Stimulated activated CD4-positive, alpha-beta T cell treated with anti-CD3 and anti-CD28 coated beads, Interleukin-4, amount 100 ng/mL, for 1 hour (primary cell): ENCODE measurements at places on chromosomes 2 and 18.

DNA sequence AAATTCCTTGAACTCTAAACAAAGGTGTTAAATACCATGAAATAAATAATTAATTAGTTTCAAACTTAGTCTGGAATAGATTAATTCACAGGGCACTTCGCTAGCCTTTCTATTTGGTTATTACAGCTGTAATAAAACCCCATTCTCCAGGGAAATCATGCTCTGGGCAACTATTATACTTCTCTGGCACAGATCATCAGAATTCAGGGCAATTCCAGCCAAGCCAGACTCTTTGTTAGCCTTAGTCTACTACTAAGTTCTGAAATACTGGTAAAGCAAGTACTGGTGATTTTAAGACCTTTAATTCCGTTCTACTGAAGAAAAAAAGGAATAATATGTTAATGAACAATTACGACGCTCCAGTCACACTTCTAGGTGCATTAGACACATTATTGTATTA is 123.4 kb upstream of the PDE1A start:
- DNase-seq, result no peak

DNA sequence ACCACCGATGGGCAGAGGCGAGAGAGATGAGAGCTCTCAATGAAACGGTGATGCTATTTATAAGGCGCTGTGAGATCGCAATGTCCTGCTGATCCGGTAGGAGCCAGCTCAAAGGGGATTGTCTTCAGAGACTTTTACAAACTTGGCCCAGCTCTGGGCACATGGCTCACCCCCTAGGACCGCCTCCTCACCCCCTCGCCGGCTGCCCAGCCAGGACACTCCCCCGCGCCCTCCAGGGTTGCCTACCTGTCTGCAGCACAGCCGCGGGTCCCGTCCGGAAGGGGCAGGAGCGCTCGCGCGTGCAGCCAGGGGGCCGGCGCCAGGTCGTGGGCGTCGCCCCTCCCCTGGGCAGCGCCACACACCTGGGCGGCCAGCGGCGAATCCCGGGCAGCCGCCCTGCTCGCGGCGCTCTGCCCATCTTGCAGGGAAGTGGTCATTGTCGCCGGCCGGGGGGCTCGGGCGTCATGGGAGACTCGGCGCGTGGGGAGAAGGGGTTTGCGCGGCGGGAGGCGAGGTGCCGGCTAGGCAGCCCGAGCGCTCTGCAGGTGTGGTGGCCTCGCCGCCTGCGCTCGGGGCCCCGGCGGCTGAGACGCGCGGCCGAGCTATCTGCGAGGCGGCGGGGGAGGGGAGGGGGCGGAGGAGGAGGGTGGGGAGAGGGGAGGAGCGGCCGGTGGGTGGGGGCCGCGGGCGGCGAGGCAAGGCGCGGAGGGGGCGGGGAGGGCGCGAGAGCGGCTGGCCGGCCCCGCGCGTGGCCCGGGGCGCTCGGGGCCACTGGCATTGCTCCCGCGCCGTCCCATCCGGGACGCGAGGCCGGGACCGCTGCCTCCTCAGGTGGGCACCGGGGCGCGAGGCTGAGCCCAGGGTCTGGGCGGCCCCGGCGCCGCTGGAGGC is at the start of gene GRB14:
GRB14 (minus strand) TSS at position 610 of the 891 bp plus-strand sequence; CDS start at position 437, 173 bp downstream.
- peak; percentile 2 for DNase-seq

DNA sequence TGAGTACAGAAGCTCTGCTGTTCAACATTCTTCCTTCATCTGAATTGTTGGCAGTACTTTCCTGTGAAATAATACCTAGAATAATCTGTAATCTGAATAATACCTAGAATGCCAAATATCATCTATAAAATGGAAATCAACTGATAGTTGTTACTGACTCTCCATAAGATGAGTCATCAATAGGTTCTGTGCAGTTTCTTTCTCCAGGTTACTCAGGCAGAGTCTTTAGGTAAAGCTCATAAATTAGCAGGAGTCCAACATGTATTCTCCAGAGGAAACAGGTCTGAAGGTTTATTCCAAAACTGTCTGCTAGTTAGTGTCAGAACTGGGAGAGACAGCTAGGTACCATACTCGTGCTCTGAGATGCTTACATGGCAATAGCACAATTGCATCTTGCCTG is 282.0 kb upstream of the MAP2 start:
- no peak for DNase-seq

GRCh38 chr2:175205523-175205922 is 24.0 kb upstream of the ATP5MC3 start:
- no peak for DNase-seq

GRCh38 chr2:98560256-98560771 is 48.0 kb downstream of the COA5 start:
- DNase-seq, result no peak

DNA sequence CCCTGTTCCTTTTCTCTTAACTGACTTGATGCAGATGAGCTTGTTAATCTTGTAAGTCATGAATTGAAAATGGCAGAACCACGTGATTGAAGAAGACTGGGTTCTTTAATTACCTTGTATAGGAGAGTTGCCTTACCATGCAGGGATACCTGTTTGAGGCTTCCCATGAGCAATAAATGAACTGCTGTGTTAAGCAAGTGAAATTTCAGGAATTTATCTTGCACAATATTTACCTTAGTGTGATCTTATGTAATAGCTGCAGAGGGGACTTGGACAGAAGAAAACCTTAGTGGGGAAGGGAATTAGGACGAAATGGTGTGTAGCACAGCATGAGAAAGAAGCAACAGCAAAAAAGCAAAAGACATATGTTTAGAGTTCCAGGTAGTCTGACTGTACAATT is 384.0 kb upstream of the TMEFF2 start:
- no peak for DNase-seq

DNA sequence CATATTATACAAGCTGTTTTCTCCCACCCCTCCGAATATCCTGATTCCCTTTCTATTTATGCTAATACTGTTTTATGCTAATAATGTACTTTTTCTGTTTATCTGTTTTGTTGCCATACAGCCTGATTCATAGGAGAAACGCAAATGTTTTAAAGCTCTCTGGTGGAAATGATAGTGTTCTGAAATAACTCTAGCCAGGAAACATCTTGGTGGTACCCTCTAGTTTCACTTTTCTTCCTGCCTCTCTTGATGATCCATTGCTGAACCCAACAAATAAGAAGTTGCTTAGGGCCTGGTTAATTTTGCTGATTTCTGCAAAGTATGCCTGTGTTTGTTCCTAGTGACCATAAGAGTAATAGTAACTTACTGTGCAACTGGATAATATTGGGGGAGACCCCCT is 148.4 kb upstream of the KCTD1 start:
- DNase-seq, result no peak

DNA sequence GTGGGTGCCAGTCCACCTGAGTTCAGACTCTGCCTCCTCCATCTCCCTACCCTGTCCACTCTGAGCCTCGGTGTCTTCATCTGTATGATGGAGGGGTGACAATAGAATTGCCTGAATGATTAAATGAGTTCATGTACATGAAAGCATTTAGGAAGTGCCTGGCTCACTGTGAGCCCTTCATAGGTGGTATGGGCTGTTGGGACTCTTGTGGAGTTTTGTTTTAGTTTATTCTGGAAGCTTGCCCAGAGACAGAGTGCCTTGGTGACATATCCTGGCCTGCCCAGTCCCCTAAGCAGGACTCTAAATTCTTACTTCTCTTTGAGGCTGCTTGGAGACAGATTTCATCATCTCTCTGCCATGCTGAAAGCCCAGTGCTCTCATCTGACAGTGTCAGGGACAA is 24.5 kb upstream of the GIGYF2 start:
- no peak for DNase-seq

DNA sequence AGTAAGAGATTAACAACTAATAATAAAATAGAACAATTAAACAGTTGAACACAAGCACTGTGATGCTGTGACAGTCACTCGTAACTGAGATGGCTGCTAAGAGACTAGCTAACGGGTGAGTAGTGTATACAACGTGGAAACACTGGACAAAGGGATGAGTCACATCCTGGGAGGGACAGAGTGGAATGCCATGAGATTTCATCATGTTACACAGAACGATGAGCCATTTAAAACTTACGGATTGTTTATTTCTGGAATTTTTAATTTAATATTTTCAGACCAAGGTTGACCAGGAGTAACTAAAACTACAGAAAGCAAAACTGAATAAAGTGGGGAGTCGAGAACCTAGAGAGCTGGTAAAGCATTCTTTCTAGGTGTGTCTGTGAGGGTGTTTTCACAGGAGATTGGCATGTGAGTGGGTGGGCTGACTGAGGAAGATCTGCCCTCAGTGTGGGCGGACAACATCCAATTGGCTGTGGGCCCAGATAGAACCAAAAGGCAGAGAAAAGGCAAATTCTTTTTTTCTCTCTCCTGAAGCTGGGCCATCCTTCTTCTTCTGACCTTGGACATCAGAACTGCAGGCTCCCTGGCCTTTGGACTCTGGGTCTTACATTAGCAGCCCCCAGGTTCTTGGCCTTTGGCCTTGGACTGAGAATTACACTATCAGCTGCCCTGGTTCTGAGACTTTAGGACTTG is 14.6 kb downstream of the TMSB10 start:
- peak; percentile 49 for DNase-seq

- DNase-seq, result no peak
These were observed 418.2 kb downstream of the GRB14 start for GRCh38 chr2:164203131-164203530.

DNA sequence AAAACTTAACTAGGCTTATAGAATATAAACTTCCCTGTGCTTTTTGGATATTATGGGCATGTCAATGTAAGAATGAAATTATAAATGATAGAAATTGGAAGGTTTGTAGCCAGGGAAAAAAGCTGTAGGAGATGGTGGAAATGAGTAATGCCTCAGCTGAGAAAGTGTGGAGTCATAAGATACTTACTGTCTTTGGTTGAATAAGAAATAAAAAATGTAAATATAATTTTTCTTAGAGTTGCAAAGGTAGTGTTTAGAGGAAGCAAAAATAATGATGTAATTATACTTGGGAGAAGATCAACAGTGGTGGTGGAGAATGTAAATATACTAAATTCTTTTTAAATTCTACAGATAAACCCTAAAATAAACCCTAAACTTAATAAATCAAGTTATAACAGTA is 26.2 kb upstream of the RND3 start:
- DNase-seq, result no peak

DNA sequence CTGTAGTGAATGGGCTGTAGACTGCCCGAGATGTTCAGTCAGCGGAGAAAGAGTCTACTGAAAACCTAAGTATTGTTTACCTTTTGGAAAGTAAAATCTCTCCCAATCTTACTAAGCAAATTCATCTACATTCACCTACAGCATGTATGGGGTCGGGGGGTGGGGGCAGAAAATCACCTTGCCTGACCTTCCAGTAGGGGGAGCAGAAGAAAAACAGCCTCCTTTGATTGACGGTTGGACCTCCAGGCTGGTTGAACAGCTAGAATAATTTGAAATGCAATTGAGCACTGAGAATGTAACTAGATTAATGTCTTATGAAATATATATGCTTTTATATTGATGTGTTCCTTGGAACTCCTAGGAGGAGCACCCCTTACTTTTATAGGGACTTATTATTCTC is 10.0 kb downstream of the LRATD1 start:
- no peak for DNase-seq

DNA sequence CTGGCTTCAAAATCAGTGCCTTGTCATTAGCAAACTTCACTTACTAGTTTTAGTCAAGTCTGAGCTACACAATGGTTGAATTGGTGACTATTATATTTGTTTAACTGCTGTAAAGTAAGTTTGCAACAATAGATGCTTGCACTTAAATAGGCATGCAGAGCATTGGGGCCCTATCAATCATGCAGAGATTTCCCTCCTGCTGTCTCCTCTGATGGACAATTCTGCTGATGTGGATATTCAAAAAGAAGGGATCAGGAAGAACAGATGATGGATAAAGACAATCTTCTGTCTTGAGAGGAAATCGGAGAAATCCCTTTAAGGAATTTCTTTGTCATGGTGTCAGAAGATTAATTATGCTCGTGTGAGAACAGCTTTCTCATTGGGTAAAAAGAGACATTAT is 89.0 kb downstream of the GREB1L start:
- DNase-seq, result no peak

DNA sequence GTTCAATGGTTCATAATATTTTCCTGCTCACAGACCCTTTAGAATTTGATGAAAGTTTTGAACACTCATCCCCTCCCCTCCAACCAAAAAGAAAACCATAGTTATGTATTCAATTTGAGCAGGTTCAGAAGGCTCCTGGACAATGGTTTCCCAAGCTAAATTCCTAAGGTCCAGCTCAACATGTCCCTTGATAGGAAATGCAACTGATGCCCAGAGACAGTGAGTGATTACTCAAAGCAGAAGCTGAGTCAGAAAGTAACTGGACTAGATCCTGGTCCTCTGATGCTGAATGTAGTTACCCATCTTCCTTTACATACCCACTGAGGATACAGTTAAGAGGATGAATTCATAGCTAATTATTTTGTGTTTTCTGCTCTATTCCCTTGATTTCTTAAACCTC is 218.9 kb upstream of the NCKAP5 start:
- DNase-seq, result no peak

DNA sequence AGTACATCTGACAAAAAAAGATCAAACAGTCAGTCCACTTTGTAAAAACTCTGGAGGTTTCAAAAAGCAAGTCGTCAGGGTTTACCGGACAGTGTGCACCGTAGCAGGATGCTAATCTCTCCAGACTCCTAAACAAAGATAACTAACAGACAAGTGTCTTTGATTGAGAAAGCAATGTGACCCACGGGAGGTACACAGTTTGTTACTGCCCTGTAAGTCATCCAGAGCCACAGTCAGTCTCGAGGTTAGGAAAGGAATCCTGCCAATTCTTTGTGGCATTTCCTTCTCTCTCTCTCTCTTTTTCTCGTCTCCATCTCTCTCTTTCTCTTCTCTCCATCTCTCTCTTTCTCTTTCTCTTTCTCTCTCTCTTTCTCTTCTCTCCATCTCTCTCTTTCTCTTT is 42.8 kb downstream of the LRRTM4 start:
- DNase-seq, result no peak

DNA sequence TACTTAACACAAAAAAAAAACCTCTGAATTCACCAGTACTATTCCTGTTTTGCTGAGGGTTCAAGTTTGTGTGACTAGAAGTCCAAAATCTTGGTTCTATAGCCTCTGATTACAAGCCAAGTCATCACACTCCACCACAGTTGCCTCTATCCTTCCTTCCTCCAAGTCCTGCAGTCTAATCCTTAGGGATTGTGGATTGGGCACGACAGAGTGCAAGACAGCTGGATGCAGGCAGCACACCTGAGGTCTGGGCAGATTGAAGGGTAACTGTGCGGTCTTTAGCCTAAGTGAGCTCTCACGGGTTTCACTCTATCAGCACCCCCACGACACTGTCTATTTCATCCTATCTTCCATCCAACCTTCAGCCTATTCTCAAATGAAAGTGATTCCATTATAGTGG is 299.4 kb upstream of the ID2 start:
- DNase-seq, result no peak

GRCh38 chr18:44096016-44096415 is 584.7 kb upstream of the SETBP1 start:
- DNase-seq, result no peak

GRCh38 chr2:221533299-221533698 is 38.8 kb downstream of the EPHA4 start:
- DNase-seq, result no peak
